ENCODE measurements at places on chromosomes 12 and 14.

GRCh38 chr12:120718055-120718454, 7.6 kb upstream of the ACADS start:
- no peak for DNase-seq

- DNase-seq, result no peak
These were observed 43.0 kb downstream of the SMIM41 start for GRCh38 chr12:52122540-52122871.

DNA sequence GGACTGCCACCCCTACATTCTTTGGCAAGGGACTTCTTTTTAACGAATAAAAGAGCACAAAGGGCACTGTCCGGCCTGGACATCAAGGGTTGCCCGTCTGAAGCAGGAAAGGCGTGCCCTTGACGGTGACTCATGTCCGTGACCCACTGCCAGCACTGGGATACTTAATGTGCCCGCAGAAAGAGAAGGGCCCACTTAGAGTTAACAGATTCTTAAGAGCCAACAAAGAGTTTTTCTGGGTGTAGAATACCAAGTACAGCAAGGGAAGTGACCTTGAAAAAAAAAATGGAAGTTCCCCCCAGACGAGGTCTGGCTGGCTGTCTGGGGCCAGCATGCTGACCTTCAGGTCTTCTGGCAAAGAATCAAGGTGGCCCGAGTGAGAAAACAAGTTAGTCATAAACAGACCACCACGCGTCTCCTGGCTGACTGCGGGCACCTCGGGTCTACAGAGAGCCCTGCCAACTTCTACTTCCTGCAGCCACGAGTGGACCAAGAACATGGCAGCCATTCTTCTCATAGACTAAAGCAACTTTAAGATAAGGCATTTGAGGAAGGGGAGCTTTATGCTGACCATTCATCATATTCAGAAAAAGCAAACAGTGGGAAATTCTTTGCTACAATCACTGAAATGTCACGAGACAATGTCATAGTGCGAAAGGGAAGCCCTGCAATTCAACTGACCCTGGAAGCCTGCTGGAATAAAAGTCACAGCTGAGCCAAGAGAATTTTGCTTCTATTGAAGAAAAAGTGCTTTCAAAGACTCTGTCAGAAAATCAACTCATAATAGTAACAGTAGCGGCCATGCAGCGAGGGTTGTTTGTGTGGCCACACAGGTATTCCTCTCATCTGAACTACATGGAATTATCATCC, 10.5 kb upstream of the SELPLG start:
- no peak for DNase-seq

DNA sequence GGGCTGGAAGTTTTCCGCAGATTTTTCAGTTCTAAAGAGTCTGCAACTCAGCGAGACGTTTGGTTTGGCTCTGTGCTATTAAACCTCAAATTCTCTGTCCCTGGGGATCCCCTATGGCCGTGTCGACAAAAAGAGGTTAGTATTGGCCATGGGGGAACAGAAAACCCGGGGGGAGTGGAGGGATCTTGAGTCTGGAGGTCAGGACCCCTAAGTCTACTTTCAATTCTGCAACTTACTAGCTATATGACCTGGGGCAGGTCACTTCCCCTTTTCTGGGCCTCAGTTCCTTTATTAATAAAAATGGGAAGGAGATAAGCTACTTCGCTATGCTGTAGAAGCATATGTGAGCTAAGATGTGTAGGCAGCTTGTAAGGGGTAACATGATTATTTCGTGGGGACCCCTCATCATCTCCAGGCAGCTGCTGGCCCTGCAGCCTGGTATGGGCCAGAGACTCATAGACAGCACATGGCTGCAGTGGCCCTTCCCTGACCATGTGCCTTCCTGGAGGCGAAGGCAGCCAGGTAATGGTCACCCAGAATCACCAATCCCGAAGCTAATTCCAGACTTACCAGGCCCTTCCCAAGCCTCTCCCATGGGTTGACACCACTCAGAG, 8.6 kb downstream of the ASB2 start:
- DNase-seq, result no peak

- DNase-seq, result peak; percentile 51
These were observed 31.4 kb upstream of the C12orf76 start for GRCh38 chr12:110079477-110080400.

GRCh38 chr12:40945772-40946171, 242.3 kb upstream of the PDZRN4 start:
- no peak for DNase-seq

DNA sequence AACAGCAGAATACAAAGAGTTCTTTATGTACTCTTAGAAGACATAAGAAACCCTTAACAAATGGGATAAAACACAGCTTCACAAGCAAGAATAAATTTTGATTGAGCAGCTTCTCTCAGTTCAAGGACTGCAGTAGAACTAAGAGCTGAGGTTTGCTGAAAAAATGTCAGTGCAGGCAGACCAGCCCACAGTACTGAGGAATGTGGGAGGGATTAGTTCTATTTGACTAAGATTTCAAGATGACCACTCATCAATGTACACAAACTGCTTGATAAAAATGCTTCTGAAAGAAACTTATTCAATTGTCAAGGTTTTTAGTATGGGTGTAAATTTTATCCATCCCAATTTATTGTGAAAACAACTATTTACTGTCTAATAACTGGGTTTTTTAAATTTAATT, 138.4 kb downstream of the SEC23A start:
- DNase-seq, result no peak

GRCh38 chr12:75964150-75964549, 67.4 kb downstream of the PHLDA1 start:
- no peak for DNase-seq

DNA sequence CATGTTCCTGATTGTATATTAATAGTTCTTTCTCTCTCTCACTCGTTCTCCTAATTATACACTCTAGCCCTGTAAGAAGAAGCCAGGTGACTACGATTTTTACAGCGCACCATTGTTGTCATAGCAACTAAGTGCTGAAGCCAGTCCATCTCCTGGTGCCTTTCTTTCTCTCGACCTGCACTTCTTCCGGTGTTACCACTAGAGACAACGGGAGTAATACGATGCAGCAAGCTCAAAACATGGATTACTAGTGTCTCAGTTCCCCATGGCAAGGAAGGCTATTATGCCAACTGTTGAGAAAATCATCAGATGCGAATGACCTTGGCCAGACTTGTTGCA, 40.8 kb upstream of the DCD start:
- no peak for DNase-seq

DNA sequence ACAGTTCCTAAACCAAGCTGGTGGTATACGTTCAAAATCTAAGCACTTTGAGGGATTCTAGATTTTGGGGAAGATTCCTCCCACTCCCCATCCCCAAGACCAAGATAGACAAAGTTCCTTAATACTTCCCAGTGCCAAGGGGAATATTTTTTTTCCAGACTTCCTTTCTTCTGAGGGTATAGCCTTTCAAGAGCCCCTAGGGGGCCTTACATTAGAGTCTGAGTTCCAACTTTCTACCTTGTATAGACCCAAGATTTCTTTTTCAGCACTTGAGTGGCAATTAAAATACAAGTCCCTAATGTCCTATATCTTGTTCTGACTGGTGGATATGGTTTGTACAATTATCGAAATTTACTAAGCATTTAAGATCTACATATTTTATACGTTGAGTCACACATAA, 28.7 kb upstream of the SOS2 start:
- no peak for DNase-seq

- no peak for DNase-seq
These were observed 68.2 kb upstream of the BDKRB2 start for GRCh38 chr14:96136371-96137005.

DNA sequence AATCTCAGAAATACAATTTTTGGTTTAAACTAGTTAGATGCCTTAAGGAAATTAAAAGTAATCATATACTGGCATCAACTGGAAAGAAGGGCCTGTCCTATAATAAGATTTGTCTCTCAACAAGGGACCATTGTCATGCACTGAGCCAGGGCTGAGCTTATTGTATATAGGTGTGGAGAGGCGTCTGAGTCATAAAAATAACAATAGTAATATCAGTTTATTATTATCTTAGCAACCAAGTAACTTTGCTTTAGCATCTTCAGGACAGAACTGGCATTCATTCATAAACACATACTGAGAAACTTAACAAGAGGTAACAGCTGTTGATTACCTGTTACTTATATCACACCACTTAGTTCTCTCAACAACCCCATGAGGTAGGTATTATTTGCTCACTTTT, 7.1 kb downstream of the KRT75 start:
- no peak for DNase-seq

GRCh38 chr12:131089531-131090273, 136.0 kb downstream of the ADGRD1 start:
- DNase-seq, result no peak

GRCh38 chr12:125544960-125545359, 479.7 kb downstream of the AACS start:
- DNase-seq, result no peak

DNA sequence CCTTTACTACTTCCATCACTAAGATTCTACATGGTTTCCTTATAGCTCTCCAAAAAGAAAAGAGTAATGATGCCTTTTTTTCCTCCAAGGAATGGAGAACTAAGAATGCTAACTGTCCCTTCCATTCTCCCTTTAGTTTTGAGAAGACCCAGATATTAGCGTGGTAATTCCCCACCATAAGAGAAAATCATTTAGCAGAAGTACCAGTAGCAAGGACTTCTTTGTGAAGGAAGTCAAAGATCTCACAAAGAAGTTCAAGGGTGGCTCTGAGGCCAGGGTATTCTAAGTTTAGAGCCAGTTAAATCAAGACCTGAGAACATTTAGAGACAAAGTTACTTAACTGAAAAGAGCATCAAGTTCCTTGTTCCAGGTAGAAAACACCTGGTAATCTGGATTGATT, 7.3 kb downstream of the USP15 start:
- no peak for DNase-seq

DNA sequence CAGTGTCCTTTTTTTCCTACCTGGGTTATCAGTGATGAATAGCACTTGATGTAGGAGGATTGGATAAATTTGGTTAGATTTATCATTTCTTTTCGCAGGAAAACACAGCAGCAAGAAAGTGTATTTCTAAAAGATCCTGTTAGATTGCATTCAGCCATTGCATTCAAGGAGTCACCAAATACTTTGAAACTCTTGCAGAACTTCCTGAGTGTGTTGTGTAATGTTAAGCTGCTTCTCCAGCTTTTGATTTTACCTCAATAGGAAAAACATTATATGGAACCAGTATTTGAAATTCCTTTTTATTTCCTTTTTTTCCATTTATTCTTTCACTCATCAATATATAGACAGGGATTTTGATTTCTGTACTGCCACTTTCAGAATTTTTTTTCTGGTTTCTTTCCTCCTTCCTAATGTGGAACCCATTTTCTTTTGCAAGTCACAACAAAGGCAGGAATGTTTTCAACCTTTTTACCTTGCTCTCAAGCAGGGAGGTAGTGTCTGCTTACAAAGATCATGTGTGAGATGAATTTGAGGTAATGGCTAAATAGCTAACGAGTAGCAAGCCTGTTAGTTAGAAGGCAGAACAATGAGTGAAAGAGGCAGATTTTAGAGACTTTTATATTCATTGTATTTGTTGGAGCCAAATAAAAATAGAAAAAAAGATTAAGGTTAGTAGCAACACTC, 56.2 kb downstream of the PPHLN1 start:
- no peak for DNase-seq

DNA sequence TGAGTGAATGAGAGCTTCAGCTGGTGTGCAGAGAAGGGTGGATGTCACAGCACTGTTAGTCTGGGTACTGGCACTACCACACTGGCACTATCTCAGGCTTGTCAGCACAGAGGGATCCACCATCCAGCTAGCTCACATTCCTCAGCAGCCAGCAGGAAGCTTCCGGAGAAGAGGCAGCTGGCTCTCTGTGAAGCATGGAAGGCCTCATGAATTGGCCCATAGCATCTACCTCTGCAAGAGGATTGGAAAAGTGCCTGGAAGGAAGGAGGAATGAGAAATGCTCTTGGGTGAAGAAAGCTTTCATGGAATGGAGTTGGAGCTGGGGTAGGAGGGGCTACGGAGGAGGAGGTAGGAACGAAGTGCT, 9.9 kb downstream of the KRT83 start:
- no peak for DNase-seq

- DNase-seq, result no peak
These were observed 82.0 kb upstream of the ESRRB start for GRCh38 chr14:76293923-76294322.

Measured in stimulated activated CD8-positive, alpha-beta memory T cell treated with anti-CD3 and anti-CD28 coated beads, Interleukin-15, amount 100 ng/mL, for 48 hours (primary cell).